ENCODE measurements at places on chromosomes 4 and X. TPM values are rescaled to one million over a fixed set of nuclear protein-coding genes. Genes with fewer than 3 reads are reported as not detected.

The NDP gene
- not detected for total RNA-seq

The EDNRA gene
- total RNA-seq = 15.0 TPM

The YTHDC1 gene
- total RNA-seq = 38.5 TPM

The RNF175 gene
- total RNA-seq = not detected

The GPR173 gene
- 3.3 TPM for total RNA-seq

GRCh38 chr4:174882317-174882992, 35.7 kb upstream of the ADAM29 start:
- DNase-seq = no peak

- DNase-seq = no peak
Observed at GRCh38 chr4:85557016-85557901, 82.3 kb downstream of the ARHGAP24 start.

GRCh38 chr4:98710831-98711230, 52.4 kb upstream of the TSPAN5 start:
- peak; percentile 10 for DNase-seq

DNA sequence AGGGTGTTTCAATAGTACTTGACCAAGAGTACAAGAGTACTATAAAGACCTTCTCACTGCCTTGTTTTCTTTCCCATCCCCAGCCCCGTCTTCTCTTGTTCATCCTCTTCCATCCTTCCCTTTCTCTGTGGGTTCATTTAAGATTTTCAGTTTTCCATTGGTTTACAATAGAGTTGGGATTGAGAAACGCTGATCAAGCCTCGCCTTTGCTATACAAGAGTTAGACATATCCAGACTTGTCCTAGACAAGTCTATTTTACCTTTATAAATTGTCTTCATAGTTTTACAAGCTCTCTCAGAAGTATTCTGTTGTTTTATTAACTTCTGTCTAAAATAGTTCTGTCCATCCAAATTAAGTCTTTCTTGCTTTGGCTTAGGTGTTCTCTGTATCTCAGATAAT, 29.6 kb upstream of the SCML1 start:
- no peak for DNase-seq

- DNase-seq = peak; percentile 87
Observed at GRCh38 chr4:88591787-88592599, at the start of gene HERC3. Gene HERC3 (plus strand): TSS chr4:88592480. CDS start chr4:88605824, 13,344 bp downstream.

DNA sequence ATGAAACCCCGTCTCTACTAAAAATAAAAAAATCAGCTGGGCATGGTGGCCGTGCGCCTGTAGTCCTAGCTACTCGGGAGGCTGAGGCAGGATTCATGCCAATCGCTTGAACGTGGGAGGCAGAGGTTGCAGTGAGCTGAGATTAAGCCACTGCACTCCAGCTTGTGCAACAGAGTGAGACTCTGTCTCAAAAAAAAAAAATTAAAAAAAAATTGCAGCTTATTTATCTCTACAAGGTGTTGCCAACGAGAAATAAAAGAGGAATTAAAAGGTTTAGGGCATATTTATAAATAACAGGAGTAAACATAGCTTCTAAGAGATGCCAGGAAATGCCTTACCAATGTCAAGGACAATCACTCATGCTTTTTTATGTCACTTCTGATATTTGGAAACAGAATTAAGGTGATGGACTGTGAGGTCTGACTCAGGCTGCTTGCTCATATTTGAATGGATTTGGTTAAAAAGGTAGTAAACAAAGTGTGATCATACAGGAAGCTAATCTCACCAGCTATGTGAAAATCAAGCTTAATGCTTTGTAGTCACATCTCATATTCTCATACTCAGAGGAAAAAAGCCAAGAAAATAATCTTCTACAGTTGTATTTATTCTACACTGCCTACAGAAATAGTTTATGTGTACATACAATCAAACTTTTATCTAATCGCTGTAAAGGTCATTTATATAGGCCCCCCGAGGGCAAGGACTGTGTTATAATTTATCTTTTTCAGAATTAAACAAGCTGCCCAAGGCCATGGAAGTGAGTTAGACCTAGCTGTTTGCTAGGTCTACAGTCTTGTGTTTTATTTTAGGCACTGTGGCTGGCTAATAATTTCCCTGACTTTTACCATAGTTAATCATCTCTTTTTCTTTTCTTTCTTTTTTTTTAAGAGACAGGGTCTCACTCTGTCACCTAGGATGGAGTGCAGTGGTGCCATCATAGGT, 61.1 kb upstream of the RBMX start:
- no peak for DNase-seq

- no peak for DNase-seq
Observed at GRCh38 chr4:112002248-112002661, 143.0 kb upstream of the FAM241A start.

GRCh38 chrX:133859860-133860259, 125.5 kb downstream of the GPC3 start:
- peak; percentile 17 for DNase-seq

DNA sequence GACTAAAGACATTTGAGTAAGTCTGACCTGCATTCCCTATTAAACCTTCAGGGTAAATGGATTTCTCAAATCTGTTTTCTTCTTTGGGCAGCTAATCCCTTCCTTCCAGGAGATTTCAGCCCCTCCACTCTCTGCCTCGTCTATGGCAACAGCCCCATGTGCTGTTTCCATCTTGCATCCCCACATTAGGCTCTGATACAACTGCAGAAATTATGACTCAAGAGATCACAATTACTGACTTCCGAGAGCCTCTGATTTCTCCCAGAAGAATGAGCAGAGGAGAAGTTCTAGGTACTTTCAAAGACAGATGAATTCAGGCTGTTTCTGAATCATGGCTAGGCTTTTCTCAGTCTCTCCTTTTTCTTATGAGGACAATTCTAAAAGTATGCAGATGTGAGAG, 38.7 kb downstream of the RAI2 start:
- DNase-seq = no peak

DNA sequence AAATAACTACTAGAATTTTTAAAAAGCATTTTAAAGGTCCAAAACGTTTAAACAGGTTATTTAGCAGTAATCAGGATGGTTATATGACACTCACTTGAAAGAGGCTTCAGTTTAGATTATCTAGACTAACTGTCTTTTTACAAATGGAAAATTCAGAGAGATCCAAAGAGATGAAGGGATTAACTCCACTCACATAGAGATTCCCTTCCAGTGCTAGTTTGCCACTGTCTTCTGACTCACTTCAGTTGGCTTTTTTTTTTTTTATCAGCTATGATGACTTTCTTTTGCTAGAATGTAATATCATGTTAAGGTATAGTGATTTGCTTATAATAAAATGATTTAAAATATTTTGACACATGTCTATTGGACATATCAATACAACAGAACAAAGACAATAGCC, 43.8 kb downstream of the GALNT7 start:
- DNase-seq = peak; percentile 15

GRCh38 chr4:66443008-66443407, 772.7 kb upstream of the EPHA5 start:
- DNase-seq = no peak

DNA sequence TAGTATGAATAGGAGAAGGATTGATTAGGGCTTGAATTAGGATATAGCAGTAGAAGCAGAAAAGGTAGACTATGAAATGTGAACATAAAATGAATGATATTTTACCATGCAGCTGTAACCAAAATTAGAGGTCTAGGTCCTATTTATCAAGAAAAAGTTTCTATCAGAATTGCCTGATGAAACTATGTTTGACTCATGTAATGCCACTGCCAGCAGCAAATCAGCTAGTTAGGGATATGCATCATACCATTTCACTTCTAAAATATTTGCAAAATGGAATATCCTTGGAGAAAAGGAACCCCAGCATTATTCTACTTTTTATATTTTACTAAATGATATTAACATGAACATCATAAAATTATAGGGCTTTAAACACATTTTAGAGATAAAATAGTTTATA, 188.4 kb downstream of the WDFY3 start:
- DNase-seq = no peak

GRCh38 chrX:12139934-12140611, 1.8 kb downstream of the FRMPD4 start:
- no peak for DNase-seq

DNA sequence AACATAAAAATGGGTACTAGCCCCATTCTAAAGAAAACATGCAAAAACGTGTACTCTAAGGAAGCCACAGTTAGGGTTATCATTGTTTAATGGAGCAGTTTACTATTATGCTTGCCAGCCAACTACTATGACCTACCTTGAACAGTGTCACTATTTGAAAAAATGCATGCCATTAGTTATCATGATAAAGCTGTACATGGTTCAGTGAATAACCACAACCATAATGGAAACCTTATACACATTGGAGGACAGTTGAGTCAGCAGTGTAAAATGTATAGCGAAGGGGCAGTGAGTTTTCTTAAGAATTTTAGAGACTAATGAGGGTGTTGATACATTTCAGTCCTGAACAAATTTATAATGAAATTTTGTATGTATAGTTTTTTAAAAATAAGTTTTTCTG, 381.9 kb downstream of the GRXCR1 start:
- no peak for DNase-seq

DNA sequence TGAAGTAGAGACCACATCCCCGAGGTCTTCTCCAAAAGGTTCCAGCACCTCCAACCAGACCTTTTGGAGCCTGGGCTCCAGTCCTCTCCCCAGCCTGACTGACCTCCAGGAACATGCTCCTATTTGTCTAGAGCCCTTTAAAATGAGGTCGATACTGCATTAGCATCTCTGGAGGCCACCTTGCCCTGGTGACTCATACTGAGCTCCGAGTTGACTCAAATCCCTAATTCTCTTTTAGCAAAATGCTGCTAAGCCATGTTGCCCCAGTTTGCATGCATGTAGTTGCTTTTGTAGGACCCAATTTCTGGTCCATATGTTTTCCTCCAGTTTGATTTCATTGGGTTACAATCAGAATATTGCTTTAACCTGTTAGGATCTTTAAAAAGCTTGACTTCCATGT, 43.5 kb upstream of the CITED1 start:
- no peak for DNase-seq

DNA sequence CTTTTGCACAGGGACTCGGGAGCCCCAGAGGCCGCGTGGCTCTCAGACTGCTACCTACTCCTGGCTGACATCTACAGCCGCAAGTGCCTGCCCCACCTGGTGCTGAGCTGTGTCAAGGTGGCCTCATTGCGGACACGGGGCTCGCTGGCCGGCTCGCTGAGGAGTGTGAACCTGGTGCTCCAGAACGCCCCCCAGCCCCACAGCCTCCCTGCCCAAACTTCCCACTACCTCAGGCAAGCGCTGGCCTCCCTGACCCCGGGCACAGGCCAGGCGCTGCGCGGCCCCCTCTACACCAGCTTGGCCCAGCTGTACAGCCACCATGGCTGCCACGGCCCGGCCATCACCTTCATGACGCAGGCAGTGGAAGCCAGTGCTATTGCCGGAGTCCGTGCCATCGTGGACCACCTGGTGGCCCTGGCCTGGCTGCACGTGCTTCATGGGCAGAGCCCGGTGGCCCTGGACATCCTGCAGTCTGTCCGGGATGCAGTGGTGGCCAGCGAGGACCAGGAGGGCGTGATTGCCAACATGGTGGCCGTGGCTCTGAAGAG, 28.8 kb downstream of the SH3TC1 start:
- DNase-seq = no peak

DNA sequence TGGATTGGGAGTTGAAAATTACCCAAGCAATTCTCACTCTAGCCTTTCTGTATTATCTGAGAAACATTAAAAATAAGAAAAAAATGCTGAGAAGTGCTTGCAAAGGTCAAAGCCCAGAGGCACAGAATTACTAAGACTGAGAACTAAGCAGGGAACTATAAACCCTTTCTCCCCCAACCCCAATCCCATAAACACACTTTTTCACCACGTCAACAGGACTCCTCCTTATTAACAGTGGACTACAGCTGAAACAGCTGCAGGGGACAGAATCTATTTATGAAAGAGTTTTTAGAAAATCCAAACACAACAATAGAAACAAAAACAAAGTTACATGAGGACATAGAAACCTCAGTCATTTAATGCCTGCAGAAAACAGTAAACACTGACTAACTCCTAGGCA, 984.1 kb downstream of the TRAM1L1 start:
- no peak for DNase-seq

DNA sequence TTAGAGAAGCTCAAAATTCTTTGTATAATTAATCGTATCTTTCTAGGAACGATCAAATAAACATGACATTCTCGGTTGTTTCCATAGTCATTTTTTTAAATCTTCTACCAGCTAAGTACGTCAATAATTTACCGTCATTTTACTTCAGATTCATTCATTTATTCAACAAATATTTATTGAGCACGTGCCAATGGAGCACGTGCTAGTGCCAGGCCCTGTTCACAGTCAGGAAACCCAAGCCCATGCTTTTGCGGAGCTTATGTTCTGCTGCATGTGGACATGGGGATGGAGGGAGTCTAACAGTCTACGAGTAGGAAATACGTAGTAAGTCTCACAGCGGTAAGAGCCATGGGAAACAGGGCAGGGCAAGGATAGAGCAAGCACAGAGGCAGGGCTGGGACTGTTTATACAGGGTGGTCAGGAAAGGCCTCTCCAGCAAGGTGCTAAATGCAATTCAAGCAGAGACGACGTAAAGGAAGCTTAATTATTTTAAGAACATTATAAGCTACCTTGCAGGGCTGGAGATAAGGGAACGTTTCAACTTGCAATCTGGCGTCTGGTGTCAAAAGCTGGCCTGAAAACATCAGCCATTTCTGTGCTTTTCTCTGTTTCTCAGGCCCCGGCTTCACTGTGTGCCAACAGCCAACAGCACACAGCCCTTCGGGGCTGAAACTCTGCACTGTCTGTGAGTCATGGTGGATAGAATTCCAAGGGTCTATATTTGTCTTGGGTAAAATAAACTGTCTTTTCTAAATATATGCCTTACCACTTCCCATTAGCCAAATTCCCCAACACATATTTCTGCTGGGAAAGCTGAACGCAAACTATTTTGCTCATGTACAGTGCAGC, 517.1 kb upstream of the ZFP42 start:
- DNase-seq = peak; percentile 88

DNA sequence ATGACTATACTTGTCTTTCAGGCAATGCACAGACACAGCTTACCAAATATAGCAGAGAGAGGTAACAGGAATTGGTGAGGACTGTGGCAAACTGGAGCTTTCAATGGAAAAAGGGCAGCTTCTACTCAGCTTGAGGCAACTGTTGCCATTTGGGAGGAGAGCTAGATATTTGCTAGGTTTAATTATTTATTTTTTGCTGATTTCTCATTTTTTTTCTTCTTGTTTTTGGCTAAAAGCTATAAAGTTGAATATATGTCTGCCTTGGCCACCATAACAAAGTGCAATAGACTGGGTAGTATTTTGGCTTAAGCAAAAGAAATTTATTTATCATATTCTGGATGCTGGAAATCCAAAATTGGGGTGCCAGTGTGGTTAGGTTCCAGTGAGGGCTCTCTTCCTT, 93.9 kb downstream of the LDB2 start:
- DNase-seq = no peak

- peak; percentile 8 for DNase-seq
Observed at GRCh38 chr4:101500742-101501141, 153.4 kb upstream of the PPP3CA start.

GRCh38 chr4:24768604-24769003, 26.8 kb upstream of the SOD3 start:
- DNase-seq = no peak

Data from HT1080 (cell line).